ENCODE measurements at places on chromosomes 7 and 10.

GRCh38 chr7:81393018-81393417, 376.8 kb downstream of the HGF start:
- no peak for DNase-seq

DNA sequence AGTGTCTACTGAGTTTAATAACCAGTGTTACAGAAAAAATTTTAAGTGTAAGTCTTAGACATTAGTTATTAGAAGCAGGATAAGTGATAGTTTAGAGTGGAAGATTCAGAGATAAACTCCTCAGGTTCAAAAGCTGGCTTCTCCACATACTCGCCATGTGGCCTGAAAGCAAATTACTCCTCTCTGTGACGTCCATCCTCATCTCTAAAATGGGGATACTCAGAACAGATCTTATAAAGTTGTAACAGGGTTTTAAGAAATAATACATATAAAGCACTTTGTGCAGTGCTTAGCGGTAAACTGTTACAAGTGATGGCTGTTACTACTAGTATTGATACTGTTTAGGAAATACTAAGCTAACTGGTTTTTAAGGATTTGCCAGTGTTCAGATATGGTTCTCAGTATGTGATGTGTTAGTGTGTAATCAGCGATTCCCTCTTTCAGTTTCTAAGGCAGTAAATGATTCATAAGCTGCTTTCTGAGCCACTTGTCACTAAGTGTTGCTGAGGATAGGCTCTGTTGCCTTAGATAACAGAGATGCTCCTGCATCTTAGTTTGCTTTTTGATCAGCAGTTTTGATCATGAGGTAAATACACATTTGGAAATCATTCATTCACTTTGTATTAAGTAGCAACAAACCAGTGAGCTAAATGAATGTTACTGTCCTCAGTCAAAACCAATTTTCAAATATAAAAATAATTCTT, 58.7 kb downstream of the CYP51A1 start:
- no peak for DNase-seq

DNA sequence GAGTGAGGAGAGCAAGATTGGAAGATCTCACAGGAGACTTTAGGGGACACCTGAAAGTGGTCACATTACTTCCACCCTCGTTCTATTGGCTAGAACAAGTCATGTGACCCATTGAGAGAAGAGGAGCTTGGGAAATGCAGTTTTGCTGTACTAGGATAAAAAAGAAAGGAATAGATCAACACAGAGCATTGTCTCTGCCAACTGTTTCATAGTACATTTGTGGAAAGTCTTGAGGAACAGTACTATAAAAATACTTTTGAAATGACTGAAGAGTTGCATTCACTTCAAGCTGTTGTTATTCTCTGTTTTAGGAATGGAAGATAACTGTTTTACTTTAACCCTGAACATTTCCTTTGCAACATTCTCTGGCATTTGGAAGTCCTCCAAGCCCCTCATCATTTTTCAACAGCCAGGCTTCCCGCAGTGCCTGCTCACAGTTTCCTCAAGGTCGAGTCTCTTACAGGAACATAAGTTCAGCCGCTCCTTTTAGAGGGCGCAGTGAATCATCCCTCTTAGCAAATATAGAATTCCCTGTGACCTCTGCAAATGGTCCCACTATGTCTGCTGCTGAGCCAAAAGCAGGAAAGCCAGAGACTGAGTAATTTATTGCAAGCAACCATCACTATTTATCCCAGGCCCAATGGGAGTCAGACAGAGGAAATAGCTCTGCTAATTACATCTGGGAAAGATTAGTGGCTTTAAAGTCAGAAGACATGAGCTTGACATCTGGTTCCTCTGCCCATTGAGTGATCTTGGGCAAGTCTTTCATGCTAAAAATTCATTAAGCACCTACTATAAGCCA, 40.7 kb downstream of the MRPL32 start:
- no peak for DNase-seq

DNA sequence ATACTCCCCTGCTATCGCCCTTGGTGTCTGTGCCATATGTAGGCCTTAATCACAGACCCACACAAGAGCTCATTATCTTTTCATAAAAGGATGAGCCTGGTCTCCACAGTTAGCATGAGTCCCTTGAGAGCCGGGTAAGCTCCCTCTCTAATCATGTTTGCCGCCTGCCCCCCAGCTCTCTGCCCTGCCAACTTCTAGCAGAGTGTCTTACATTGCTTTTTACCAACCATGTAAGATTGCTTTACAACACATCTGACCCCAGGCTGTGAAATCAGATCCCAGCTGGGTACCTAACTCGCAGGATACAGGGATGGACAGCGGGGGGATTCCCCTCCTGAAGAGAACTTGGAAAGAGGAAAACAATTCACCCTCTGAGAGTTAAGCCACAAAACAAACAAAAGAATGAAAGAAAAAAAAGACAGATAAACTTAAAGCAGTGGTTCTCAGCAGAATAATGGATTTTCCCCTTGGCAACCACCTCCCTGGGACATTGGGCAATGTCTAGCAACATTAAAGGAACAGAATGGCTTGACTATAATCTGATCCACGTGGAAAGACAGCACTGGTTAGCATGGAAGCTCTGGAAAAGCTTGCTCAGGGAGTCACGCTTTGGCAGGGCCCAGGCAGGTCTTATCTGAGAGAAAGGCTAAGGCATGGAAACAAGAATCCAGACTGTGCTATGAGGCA, 39.4 kb upstream of the ATOH7 start:
- no peak for DNase-seq

DNA sequence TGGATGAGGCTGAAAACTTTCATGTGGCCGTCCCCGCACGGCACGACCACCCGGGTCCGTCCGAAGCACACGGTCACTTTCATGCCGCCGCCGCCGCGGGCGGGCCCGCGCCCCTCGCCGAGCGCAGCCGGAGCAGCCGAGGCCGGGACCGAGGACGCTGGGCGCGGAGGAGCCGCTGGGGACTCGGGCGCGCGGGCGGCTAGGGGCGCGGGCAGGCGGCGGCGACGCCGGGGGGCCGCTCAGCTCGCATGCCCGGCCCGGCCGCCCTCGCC, 247 bp downstream of the PARD3 start:
- DNase-seq, result no peak

DNA sequence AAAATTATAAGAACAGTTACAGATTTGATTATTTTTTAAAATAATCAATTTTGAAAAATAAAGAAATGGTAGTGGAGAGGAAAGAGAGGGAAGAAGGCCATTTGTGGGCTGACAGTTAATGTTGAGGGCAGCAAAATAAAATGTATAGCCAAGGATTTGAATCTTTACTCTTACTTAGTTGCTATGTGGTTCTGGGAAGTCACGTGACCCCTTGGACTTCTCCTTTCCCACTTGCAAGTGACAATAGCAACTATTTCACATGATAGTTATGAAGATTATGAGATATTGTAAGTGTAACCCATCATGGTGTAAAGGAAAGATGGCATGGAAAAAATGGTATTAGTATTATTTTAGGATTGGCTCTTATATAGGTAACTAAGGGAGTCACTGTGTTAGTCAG, 567.3 kb upstream of the GHITM start:
- no peak for DNase-seq

GRCh38 chr10:107430446-107430845, 265.9 kb upstream of the SORCS1 start:
- no peak for DNase-seq

GRCh38 chr10:78543749-78544362, 510.2 kb downstream of the RPS24 start:
- peak; percentile 34 for DNase-seq

DNA sequence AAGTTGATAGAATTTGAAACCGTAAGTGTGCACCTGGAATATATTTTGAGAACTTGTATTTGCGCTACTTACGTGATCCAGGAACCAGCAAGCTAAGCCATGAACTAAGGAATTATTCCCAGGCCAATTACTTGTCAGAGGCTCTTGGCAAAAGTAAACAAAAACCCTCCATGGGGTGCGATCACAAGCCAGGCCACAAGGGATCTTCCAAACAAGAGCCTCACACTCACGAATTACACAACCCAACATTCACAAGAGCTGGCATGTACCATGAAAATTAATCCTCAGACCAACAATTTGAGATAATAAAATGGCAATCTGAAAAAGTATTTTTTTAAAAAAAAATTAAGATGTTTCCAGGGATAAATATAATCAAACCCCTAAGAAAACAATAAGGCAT, 467.0 kb upstream of the AKR1E2 start:
- no peak for DNase-seq

- DNase-seq, result no peak
Measured at GRCh38 chr10:75720157-75720556, 288.7 kb downstream of the LRMDA start.

DNA sequence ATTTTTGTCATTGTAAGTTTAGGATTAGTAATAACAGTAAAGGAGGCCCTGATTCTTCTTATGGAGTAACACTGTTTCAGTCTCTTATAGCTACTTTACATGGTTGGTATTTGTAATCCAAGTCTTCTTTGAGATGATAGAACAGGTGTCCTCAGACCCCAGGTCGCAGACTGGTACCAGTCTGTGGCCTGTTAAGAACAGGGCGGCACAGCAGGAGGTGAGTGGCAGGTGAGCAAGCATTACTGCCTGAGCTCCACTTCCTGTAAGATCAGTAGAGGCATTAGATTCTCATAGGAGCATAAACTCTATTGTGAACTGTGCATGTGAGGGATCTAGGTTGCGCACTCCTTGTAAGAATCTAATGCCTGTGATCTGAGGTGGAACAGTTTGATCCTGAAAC, 77.3 kb downstream of the STK31 start:
- DNase-seq, result no peak

DNA sequence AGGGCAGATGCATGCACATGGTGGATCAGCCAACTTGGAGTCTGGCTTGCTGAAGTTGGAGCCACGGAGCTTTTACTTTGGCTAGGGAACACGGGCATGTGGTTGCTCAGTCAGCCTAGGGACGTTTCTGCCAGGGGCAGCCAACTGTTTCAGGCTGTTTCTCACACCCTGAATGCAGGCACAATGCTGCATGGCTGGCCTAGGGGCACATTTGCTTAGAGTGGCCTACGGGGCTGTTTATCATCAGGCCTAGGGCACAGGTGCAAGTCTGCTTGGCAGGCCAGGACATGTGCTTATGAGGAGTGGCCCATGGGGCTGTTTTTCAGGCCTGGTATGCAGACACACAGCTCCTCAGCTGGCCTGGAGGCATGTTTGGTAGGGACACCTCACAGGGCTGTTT, 107.4 kb downstream of the GSAP start:
- DNase-seq, result no peak

GRCh38 chr10:61835946-61836887, 65.3 kb upstream of the ARID5B start:
- DNase-seq, result no peak

GRCh38 chr10:63672491-63672890, 151.3 kb downstream of the REEP3 start:
- DNase-seq, result no peak

DNA sequence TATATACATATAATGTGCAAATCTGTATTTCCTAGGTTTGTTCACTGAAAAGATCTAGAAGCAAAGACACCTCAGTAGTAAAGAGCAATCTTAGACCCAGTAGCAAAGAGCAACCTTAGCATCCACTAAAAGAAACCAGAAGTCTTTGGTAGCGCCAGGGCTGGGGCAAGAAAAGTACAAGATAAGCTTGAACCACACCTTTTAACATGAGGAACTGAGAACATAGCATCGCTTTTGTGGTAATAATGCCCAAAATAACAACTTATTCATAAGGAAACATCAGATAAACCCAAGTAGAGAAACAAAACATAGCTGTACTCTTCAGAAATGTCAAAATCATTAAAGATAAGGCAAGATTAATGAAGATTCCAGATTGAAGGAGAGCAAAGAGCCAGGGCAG, 173.4 kb downstream of the IMMP2L start:
- no peak for DNase-seq

DNA sequence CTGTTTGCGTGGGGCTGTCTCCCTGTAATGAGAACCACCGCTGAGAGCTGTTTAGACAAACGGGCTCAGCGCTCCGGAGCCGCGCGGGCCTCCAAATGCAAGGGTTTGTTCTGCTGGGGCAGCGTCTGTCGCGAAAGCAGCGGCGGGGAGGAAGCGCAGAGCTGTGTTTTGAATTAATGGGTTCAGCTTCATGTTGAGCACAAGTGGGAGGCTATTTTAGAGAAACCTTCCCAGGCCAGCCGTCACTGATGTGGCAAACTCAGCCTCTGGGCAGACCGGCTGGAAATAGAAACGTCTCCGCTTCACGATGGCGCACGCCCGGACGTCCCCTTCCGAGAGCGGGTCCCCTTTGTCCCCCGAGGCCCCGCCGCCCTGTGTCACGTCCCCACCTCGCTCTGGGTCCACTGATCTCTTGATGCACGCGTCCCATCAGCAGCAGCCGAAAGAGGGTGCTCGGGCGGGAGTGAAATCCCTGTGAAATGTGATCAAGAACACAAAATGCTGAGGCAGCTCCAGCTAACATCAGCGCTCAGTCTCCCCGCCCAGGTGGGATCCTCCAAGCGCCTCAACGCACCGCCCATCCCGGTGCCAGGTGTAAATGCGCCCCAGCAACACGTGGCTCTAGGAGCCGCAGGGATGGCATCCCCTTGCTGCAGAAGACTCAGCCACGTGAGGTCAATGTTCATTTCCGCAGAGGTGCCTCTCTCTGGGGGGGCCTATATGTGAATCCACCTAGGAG, 44.9 kb downstream of the BAMBI start:
- DNase-seq, result no peak

- DNase-seq, result no peak
Measured at GRCh38 chr10:11089272-11089671, 71.6 kb downstream of the CELF2 start.

- DNase-seq, result no peak
Measured at GRCh38 chr7:139708541-139708940, 69.3 kb downstream of the HIPK2 start.

GRCh38 chr7:24718977-24719491, 38.2 kb downstream of the GSDME start:
- DNase-seq, result no peak

GRCh38 chr7:98687111-98687751, 70.1 kb downstream of the NPTX2 start:
- DNase-seq, result no peak

DNA sequence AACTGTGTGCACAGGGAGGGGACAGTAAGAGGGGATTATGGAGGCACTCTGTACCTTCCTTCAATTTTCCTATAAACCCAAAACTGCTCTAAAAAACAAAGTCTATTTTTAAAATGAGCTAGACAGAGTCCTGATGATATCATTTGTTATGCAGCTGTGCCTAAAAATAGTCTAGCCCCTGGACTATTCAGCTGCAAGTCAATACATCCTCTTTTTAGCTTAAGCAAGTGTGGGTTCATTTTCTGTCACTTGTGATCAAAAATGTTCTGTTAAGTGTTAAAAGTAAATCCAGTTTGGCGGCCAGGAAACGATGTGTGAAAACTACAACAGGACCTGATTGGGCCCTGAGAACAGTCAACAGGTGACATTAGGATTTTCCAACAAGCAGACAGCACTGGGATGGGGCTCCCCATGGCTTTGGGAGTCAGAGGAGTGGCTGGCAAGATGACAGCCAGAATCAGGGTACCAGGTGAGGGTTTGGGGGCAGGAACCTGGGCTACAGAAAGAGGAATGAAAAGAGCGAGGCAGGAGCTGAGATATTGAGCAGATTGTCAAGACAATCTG, 33.9 kb downstream of the FAM107B start:
- DNase-seq, result no peak

DNA sequence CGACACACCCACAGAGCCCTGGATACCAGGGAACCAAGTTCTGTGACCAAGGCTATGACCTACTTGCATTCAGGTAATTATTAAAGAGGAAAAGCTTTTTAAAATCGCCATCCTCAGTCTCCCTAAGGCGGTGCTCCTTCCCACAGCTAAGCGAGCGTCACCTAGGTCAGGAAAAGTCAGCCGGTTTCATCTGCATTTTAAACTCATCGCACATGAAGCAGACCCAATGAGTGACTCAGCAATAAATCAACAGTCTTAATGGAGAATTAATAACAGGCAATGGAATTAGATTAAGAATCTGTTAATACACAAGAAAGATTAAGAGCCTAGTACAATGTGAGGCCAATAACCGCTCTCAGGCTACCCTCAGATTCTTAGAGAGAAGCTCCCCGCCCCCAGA, 59.2 kb downstream of the HSPA12A start:
- DNase-seq, result no peak
